Upper lobe of left lung (tissue), 6 donors: ENCODE measurements at places on chromosomes 4 and X. TPM values are rescaled to one million over a fixed set of nuclear protein-coding genes. Genes with fewer than 3 reads are reported as not detected.

GRCh38 chrX:734362-734761 is 103.8 kb downstream of the SHOX start:
- no peak overlapping the region for H3K4me3 ChIP-seq
- DNase-seq, result no peak

DNA sequence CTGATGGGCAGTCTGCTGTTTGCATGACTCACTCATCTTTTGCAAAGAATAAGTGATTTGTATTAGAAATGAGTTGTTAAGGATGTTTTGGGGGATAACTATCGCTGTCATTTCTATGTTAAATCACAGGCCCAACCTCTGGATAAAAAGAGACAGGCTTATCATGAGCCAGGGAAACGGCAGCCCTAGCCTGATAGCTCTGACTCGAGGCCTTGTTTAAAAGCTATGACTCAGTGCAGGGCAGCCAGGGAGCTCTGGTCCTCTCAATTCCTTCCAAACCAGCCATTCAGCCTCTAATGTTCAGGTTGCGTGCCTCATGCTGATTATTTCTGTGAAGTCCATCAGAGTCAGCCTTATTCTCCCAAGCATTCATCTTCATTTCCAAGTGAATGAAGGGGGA is 305.9 kb upstream of the HAND2 start:
- no peak overlapping the region for H3K4me3 ChIP-seq
- H3K4me1 ChIP-seq, result no peaks in the 10 kb centered on the region
- no peak overlapping the region for H3K27ac ChIP-seq

GRCh38 chr4:89700766-89701423 is 136.1 kb downstream of the SNCA start:
- H3K27ac ChIP-seq, result no peak overlapping the region
- H3K27me3 ChIP-seq, result no peaks in the 10 kb centered on the region
- H3K4me1 ChIP-seq, result no peaks in the 10 kb centered on the region
- H3K36me3 ChIP-seq, result no peaks in the 10 kb centered on the region

- no peaks in the 10 kb centered on the region for H3K36me3 ChIP-seq
- no peaks in the 10 kb centered on the region for H3K27me3 ChIP-seq
- no peaks in the 10 kb centered on the region for H3K4me1 ChIP-seq
- H3K4me3 ChIP-seq, result no peak overlapping the region
Measured at GRCh38 chr4:155734065-155734464, 24.8 kb upstream of the GUCY1B1 start.

- H3K36me3 ChIP-seq, result no peaks in the 10 kb centered on the region
- no peak overlapping the region for H3K27ac ChIP-seq
- DNase-seq, result no peak
- peaks cover 7% of the 10 kb centered on the region for H3K4me1 ChIP-seq
- no peak overlapping the region for H3K4me3 ChIP-seq
Measured at GRCh38 chr4:7189066-7189465, 3.3 kb upstream of the SORCS2 start.

GRCh38 chr4:187663076-187663475 is 332.5 kb upstream of the ZFP42 start:
- H3K27ac ChIP-seq, result no peak overlapping the region
- no peaks in the 10 kb centered on the region for H3K27me3 ChIP-seq
- no peaks in the 10 kb centered on the region for H3K36me3 ChIP-seq

DNA sequence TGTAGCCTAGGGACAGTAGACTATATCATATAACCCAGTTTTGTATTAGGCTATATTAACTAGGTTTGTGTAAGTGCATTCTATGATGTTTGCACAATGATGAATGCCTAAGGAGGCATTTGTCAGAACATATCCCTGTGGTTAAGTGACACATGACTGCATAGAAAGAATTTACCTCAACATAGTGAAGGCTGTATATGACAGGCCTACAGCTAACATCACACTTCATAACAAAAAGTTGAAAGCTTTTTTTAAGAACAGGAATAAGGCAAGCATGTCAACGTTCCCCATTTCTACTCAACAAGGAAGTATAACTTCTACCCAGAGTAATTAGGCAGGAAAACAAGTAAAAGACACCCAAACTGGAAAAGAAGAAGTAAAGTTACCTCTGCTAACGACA is 165.9 kb upstream of the NDST4 start:
- no peaks in the 10 kb centered on the region for H3K36me3 ChIP-seq
- no peak for DNase-seq
- no peak overlapping the region for H3K4me3 ChIP-seq
- no peak overlapping the region for H3K27ac ChIP-seq
- H3K4me1 ChIP-seq, result no peaks in the 10 kb centered on the region

DNA sequence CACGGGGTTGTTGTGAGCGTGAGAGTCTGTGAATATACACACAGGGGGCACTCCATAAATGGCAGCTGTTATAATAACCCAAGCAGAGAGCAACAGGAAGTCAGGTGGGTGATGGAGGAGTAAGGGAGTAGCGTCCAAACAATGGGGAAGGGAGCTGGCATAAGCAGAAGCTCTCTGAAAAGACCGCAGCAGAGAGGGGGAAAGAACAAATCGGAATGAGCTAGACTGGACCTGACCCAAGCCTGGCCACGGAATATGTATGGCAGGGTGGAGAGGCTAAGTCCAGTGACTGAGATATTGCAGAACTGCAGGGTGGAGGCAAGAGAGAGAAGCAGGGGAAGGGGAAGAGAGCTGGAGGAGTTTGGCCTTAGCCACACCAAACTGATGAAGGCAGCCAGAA is 6.5 kb upstream of the GJB1 start:
- H3K36me3 ChIP-seq, result no peaks in the 10 kb centered on the region
- no peak overlapping the region for H3K4me3 ChIP-seq
- no peaks in the 10 kb centered on the region for H3K27me3 ChIP-seq
- no peak for DNase-seq
- no peak overlapping the region for H3K27ac ChIP-seq

DNA sequence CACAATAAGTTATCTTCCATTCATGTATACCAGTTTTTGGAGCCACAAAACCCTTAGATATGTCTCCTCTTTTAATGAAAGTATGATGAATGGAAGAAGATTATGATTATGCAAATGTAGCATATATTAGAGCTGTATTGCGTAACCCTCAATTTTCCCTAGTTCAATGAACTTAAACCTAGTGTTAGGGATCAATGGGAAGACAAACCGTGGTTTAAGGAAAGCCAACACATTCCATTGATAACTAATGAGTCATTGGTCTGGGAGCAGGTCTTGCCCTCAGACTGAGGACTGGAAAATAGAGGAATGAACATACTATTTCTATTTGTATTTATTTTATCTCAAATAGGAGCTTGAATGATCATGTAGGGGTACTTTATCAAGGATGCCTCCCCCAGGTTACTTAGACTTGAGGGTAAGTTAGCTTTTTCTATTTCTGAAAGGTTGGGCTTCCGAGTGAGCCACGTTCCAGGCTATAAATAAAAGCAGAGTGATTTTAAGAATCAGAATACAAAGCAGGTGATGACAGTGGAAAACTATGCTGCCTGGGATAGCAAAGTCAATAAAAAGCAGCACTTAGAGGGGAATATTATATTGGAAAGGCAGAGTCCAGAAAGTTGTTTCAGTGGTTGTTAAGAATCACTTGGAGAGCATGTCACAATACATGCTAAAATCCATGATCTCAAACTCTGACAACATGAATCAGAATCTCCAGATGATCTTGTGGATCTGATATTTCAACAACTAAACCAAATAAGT is 356.0 kb downstream of the ADAM29 start:
- H3K36me3 ChIP-seq, result no peaks in the 10 kb centered on the region
- no peak for DNase-seq
- no peaks in the 10 kb centered on the region for H3K27me3 ChIP-seq

- no peak overlapping the region for H3K4me3 ChIP-seq
- no peaks in the 10 kb centered on the region for H3K4me1 ChIP-seq
- H3K27ac ChIP-seq, result no peak overlapping the region
- no peaks in the 10 kb centered on the region for H3K27me3 ChIP-seq
- H3K36me3 ChIP-seq, result no peaks in the 10 kb centered on the region
Measured at GRCh38 chrX:111123125-111123524, 27.1 kb downstream of the PAK3 start.

PARM1 gene
- 54.4 TPM for total RNA-seq
